ENCODE measurements at places on chromosomes 4 and X.

DNA sequence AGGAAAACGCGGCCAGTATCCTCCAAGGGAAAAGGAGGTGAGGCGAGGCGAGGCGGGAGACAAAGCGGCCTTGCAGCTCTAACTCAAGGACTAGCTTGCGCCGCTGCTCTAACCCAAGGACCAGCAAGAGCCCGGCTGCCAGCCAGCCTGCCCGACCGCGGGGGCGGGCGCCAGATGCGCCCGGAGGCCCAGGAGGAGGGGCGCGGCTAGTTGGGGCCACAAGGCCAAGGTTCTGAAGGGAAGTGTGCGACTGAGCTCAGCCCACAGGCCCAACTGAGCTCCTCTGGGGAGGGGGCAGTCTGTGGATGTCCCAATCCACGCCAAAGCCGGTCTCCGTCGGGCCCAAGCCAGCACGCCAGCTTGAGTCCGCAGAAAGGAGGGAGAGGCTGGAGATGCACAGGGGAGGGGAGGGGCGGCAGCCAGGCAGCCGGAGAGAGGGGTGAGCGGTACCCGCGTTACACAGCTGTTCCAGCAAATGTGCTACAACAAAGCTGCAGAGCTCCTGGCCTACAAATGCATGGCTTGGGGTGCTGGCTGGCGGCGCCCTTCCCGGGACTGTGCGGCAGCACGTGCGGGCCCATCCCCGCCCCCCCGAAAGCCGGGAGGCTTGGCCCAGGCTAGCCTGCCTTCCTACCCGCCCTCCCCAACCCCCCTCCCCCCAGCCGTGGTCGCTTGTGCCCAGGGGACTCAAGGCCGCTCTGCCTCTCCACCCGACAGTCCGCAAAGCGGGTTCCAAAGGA, 637 bp downstream of the AMER1 start:
- no peak for DNase-seq

- peak; percentile 56 for DNase-seq
Measured at GRCh38 chrX:49840679-49841078, 11.6 kb downstream of the PAGE4 start.

DNA sequence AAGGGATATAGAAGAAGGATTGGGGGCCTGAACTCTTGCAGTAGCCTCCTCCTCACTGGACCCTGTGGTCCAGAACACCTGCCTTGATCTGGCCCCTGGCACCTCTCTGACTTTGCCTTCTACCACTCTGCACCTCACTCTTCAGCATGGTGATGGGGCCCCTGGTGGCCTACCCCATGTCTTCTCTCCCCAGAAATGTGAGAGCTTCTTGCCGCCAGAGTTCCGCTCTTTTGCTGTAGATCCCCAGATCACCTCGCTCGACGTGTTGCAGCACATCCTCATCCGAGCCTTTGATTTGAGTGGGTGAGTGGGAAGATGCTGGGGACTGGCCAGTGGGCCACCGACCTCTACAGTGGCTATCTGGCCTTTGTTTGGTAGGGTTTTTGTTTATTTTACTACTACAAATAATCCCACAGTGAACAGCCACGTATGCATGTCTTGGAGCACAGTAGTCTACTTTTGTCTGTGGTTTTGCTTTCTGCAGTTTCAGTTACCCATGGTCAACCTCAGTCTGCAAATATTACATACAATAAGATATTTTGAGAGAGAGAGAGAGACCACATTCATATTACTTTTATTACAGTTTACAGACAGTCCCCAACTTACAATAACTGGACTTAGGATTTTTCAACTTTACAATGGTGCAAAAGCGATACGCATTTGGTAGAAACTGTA, 1.8 kb downstream of the TBC1D25 start:
- no peak for DNase-seq

DNA sequence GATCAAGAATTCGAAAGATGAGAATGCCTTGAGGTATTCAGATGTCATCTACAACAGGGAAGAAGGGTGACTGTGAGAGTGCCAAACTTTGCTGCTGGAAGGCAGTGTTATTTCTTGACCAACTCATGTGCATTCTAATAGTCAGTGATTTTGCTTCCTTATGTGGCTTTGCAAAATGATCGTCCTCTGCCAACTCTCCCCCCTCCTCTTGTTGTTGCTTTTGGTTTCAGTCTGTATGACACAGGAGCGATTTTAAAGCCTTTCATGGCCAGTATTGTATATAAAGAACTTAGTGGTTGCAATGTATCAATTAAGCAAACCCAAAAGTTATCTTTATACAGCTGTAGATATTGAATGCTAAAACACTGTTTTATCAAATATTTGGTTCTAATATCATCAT, 379.1 kb downstream of the IL1RAPL1 start:
- no peak for DNase-seq

GRCh38 chr4:142411993-142412392, 434.1 kb downstream of the INPP4B start:
- DNase-seq, result no peak

GRCh38 chrX:13581554-13581953, 12.2 kb downstream of the EGFL6 start:
- no peak for DNase-seq

GRCh38 chr4:151887816-151888180, 127.0 kb upstream of the GATB start:
- DNase-seq, result no peak

GRCh38 chr4:98619180-98619579, 39.2 kb downstream of the TSPAN5 start:
- DNase-seq, result no peak

DNA sequence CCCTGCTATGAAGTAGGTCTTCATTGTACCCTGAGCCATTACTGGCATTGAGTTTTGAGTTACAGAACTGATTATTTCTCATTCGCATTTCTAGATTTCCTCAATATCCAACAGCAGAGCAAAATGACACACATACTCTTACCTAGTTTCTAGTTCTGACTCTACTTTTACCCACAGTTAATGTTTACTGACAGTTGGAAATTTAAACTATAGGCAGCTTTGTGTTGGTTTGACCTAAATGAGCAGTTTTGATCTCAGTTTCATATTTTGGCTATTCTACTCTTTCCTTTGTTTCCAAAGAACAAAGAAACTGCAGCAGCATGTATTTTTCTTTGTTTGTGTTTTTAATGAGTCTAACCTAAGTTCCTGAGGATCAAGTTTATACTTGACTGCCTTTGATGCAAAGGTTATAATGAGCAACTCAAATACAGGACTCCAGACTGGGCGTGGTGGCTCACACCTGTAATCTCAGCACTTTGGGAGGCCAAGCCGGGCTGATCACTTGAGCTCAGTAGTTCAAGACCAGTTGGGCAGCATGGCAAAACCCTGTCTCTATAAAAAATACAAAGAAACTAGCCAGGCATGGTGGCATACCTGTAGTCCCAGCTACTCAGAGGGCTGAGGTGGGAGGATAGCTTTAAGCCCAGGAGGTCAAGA, 30.4 kb downstream of the TXK start:
- DNase-seq, result no peak

DNA sequence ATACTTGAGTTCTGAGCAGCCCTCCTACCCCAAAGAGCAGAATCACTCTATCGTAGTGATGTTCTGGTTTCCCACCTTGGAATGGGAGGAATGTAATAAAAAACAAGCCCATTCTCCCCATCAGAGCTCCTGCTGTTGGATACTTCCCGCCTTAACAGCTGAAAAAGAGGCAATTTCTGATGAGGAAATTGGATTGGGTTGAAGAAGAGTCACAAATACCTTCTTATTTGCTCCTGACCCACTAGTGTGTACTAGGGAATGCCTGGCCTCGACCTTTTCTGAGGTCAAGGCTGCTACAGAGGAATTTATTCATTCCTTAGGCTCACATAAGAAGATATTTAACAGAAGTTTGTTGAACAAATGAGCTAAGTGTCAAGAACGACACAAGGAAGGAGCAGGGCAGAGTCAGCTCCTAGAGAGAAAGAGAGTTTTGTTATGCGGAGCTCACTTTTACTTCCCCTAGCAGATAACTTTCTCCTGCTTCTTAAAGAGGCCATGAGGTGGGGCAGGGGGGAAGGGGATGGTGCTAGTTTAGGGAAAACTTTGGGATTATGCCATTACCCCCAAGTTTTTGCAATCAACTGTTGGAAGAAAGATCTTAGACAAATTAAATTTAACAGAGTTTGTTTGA, 273.8 kb upstream of the CLNK start:
- DNase-seq, result no peak

DNA sequence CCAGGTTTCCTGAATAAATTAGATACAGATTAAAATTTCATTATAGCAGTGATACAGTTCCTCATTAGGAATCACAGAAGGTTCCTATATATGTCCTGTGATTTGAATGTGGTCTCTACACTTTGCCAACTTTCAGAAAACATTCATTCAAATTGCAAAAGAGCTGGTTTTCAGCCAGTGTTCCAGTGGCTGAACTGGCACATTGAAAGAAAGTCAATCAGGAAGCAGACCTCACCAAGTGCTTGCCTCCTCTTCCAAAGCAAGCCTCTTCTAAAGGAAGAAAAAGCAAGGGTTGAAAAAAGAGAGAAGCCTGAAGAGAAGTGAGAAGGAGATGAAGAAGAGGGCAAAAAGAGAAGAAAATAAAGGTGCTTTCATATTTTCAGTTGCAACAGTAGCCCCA, 12.7 kb downstream of the KLHL34 start:
- no peak for DNase-seq

DNA sequence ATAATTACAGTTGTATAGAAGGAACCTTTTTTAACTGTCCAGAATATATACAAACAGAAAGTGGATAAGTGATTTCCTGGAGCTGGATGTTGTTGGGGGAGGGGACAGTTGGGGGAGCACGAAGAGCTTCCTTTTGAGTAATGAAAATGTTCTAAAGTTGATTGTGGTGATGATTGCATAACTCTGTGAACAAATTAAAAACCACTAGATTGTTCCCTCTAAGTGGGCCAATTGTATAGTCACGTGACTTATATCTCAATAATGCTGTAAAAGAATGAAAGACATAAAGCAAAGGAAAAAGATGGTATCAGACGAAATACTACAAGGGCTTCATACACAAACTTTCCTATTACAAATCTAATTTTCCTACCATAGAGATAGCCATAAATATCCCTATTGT, 2.7 kb downstream of the CT55 start:
- no peak for DNase-seq

GRCh38 chrX:110851780-110852179, 56.2 kb upstream of the CHRDL1 start:
- DNase-seq, result no peak

DNA sequence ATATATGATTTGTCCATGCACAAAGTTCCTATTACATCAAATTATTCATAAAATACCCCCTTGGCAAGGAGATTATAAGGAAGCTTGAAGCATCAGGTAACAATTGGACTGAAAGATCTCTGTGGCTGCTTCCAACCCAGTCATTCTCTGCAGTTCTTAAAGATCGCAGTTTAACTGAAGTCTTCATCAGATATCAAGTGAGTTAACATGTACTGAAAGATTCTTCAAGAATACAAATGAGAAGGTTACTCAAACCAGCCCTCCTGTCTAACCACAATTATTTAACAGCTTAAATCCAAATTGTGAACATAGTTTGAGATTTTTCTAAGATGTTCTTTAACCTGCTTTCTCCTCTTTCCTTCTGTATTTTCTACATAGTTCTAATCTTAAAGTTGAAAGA, 56.1 kb downstream of the SLC10A7 start:
- DNase-seq, result no peak

DNA sequence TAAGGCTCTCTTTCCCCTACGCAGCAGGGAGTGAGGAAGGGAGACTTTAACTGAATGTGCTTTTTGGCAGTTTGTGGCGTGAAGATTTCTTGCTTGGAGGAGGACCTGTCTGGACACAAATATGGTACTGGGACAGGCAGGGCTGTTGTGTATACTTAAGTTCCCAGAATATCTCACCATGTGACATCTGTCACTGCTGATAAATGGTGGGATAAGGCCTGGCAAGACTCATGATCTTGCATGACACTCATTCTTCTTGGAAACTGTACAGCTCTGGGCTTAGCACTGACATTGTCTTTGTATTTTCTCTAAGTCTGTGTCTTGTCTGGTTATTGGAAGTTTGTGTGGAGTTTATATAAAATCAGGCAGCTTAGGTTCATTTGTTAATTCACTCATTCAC, 93.1 kb downstream of the STK32B start:
- no peak for DNase-seq

GRCh38 chrX:46381630-46382029, 163.6 kb downstream of the ZNF674 start:
- peak; percentile 2 for DNase-seq

DNA sequence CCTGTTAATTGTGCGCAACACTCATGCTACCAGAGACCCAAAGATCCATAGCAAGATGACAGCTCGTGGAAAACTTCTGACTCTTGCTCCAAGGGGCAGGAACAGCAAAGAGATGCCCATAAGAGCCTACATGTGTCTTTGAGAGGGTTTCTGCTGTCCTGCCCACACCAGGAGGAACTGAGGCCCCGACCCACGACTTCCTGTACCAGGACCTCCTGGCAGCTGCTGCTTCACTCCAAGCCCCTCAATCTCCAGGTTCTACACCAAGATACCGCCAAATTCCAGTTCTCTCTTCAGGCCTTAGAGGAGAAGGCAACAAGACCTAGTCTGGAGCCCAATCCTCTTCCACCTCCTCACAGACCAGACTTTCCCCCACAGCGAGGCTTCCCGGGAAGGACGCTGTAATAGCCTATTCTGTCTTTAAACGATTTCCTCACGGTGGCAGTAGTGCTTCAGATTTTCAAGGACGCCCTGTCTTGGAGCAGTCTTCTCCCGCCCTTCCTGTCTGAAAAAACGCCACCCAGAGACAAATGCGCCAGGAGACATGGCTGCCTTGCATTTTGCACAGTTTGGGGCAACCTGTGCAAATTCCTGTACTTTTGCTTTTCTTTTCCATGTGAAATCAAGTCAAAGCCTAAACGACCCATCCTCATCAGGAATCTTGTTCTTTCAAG, 230.2 kb upstream of the STK26 start:
- DNase-seq, result peak; percentile 22

GRCh38 chr4:31193521-31193920, 473.4 kb downstream of the PCDH7 start:
- no peak for DNase-seq

- no peak for DNase-seq
Measured at GRCh38 chr4:173213296-173213695, 44.7 kb downstream of the GALNT7 start.

GRCh38 chr4:139511320-139511719, 44.7 kb downstream of the SETD7 start:
- no peak for DNase-seq

- no peak for DNase-seq
Measured at GRCh38 chrX:38662640-38663039, 101.3 kb downstream of the TSPAN7 start.

DNA sequence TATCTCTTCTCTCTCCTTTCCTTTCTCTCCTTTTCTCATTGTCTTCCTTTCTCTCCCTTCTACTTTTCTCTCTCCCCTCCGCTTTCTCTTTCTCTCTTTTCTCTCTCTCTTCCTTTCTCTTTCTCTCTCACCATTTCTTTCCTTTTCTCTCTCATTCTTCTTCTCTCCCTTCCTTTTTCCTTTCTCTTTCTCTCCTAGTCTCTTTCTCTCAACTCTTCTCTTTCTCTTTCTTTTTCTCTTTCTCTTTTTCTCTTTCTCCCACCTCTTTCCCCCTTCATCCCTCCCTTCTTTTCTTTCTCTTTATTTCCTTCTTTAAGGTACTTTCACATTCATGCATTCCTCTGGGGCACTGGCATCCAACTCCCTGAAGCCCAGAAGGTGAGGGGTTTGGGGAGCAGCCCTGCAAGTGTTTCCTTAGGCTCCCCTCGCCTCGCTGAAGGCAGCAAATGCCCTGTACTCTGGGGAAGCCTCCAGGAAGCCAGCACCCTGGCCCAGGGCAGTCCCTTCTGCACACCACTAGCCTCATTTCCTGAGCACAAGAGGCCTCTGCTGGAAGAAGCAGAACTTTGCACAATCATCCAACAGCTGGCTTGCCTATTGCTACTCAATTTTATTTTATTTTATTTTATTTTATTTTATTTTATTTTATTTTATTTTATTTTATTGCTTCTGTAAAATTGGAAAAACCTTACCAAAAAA, 124.2 kb downstream of the NFKB1 start:
- DNase-seq, result peak; percentile 56
